Stimulated activated CD4-positive, alpha-beta T cell treated with anti-CD3 and anti-CD28 coated beads, Interleukin-2, amount 100 ng/mL, for 24 hours (primary cell): ENCODE measurements at places on chromosomes 4 and X.

GRCh38 chrX:115493015-115493414, 68.0 kb upstream of the PLS3 start:
- no peak for DNase-seq

DNA sequence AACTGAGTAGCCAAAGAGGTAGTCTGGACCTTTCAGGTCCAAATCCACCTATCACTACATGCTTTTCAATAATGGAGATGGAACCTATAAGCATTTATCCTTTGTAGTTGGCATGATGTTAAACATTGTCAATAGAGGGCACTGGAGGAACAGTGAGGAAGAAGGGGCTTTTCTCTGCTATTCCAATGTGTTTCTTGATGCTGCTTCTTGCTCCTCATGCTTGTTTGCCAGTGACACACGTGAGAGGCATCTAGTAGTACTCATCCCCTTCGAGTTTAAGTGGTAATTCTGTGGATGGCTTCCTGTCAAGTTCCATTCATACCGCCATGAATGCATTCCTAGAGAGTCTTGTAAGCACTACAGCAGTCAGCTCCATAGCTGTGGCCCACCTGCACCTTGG, 84.0 kb downstream of the NAA11 start:
- no peak for DNase-seq

GRCh38 chrX:94752434-94753169, 1078.6 kb downstream of the FAM133A start:
- no peak for DNase-seq

GRCh38 chr4:129883996-129884395, 788.0 kb downstream of the C4orf33 start:
- DNase-seq = no peak

GRCh38 chr4:78569306-78569821, 17.8 kb downstream of the ANXA3 start:
- DNase-seq = no peak

- DNase-seq = no peak
Observed at GRCh38 chrX:130301977-130302376, 33.3 kb upstream of the ZNF280C start.

DNA sequence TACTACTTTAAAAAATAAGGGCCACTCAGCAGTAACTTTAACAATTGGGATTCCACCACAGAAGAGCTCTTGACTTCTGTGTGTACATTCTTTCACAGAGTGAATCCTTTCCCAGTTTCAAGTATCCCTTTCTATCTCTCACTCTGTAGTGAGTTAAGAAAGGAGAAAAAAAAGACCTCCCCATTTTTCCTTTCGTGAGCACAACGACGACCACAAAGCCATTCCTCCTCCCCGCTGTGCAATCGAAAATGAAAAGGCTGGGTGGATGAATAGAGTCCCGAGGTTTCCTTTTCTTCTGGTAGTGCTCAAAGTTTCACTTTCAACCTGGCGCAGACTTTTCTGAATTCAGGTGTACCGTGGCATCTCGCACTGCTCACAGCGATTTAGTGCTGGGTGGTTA, 58.0 kb downstream of the TAB3 start:
- DNase-seq = peak; percentile 33

DNA sequence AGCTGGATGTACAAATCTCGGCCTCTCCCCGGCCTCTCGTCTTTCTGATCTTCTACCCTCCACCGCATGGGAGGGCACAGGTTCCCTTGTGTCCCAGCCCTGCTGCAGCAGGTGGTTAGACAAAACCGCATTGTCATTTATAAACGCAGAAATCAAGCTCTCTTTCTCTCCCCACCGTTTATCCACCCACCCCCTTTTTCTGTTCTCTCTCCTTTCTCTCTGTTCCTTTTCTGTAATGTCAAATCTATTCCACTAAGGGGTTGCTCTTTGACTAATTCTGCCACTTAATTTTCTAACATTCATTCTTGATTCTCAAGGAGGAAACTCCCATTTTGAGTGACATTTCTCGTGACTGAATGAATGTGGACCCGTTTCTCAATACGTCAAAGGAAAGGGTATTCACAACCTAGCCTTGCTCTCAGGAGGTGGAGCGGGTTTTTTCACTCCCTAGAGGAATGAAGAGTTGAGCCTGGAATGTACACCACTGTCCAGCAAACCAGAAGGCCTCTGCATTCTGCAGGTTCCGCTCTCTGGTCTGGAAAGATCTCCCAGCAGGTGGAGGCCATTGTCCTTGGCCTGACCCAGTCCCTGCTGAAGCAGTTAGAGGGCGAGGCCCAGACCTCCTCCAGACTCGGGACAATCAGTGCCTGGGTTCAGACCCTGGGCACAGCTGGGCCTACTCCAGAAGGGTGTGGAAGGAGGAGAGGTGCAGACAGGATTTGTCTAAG, 70.9 kb upstream of the ENPP6 start:
- peak; percentile 49 for DNase-seq

DNA sequence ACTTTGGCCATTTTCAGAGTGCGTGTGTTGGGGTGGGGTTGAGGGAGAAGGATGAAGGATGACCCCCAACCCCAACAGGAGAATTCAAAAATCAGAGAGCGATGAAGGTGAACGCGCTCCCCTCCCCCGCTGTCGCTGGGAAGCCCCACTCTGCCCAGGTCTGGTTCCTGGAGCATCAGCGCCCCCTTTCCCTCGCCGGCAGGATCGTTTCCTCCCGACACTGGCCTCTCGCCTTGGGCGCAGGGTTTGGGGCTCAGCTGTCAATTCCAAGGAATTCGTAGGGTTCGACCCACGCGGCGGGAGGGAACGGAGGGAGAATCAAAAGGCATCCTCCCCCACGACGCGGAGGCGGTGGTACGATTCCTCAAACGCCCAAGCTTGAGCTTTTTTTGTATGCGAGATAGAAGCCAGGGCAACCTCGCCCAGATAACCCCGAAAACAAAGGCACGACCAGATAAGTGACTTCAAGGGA, 1.0 kb upstream of the PDGFRA start:
- peak; percentile 46 for DNase-seq

DNA sequence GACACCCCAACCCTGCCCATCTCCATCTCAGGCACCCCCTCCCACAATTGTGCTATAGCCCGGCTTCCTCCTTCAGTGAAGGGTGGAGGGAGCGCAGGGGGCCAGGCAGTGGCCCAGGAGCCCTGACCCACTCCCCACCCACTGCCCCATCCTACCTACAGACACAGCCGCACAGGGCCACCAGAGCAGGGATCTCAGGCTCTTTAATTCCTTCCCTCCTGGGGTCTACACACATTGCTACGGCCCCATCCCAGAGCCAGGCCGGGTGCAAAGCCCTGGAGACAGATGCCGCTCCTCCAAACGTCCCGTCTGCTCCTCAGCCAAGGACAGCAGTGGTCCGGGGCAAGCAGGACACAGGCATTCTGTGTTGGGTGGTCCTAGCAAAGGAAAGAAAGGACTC, 12.8 kb upstream of the DUSP9 start:
- no peak for DNase-seq

- no peak for DNase-seq
Observed at GRCh38 chr4:84110040-84110439, 389.1 kb downstream of the NKX6-1 start.

GRCh38 chr4:118772767-118773428, 63.0 kb downstream of the SEC24D start:
- no peak for DNase-seq

DNA sequence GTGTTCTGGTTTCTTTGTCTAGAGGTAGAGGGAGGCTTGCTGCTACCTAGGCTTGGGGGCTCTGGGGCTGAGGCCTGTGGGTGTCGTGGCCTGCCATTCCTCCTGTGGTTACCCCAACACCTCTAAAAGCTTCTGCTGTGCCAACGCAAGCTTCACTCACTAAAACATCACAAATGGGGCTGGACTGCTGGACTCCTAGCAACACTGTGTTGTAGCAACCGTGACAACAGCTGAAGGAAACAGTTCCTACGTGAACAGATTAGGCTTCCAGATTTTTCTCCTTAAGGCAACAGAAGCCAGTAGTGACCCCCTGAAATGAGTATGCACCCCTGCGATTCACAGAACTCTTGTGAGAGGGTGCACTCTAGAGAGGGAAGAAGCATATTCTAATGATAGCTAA, 138.3 kb upstream of the TEX13D start:
- no peak for DNase-seq

- no peak for DNase-seq
Observed at GRCh38 chr4:27397886-27398285, 537.2 kb downstream of the STIM2 start.

- no peak for DNase-seq
Observed at GRCh38 chrX:19852014-19853005, 35.1 kb downstream of the SH3KBP1 start.

DNA sequence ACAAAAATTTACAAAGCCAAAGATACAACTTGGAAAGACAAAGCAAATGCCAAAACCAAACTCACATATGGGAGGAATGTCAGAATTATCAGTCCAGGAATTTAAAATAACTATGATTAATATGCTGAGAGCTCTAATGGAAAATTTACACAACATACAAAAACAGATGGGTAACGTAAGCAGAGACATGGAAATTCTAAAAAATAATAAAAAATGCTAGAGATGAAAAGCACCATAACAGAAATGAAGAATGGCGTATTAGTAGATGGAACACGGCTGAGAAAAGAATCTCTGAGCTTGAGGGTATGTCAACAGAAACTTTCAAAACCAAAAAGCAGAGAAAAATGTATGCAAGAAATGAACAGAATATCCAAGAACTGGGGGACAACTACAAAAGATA, 4.1 kb upstream of the MANBA start:
- no peak for DNase-seq

DNA sequence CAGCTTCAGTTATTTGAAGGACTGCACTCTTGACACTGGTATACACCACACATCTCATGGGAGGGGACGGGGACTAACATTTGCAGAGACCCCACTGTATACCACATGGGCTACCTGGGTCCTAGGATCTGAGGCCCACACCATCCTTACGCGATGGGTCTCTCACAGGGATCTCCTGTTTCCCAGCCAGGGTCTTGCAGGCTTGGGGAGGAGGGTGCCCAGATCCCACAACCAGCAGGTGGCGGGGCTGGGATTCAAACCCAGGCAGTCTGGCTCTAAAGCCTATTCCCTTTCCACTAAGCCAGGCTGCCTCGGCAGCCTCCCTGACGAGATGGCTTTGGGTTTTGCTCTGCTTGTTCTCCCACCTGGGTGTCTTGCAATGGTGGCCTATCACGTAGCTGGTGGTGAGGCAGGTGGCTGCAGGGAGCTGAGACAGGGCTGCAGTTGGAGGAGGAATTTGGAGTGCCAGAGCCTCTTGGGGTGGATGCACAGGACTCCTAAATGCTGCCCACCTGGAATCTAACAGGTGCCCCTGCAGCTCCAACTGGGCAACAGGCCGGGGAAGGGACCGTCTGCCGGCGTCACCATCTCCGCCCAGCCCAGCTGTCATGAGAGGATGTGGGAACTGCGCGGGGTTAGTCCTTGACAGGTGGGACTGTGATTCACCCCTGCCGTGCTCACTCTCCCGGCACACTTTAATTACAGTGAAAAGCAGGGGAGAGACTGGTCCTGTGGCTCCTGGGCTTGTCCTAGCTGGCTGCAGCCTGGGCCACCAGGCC, 110.7 kb downstream of the PSAPL1 start:
- no peak for DNase-seq

- no peak for DNase-seq
Observed at GRCh38 chrX:129654652-129655546, at the start of gene APLN. TSS of gene APLN (minus strand) at chrX:129654956. CDS start at chrX:129654630, 326 bp downstream.

- DNase-seq = no peak
Observed at GRCh38 chrX:10022273-10022541, 55.0 kb downstream of the CLDN34 start.

DNA sequence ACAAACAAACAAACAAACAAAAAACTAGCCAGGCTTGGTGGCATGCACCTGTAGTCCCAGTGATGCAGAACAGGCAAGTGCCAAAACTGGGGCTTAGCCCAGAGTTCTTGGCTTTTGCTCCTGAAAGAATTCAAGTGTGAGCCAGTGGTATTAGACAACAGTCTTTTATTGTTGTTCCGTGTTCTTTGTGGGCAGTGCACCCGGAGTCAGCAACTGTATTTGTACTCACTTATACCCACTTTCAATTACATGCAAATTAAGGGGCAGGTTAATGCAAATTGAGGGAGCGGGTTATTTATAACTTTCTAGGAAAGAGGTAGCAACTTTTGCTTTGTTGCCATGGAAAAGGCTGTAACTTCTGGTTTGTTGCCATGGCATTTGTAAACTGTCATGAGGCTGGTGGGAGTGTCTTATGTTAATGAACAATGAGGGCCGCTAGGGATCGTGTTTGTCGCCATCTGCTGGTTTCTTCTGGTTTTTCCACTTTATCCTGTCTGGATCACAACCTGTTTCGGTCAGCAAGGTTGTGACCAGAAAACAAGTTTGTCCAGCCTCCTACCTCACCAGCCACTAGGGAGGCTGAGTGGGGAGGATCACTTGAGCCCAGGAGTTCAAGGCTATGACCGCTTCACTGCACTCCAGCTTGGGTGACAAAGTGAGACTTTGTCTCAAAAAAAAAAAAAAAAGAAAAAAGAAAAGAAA, 88.8 kb upstream of the ESX1 start:
- DNase-seq = peak; percentile 19

GRCh38 chr4:123024710-123025109, 102.3 kb upstream of the NUDT6 start:
- DNase-seq = no peak

DNA sequence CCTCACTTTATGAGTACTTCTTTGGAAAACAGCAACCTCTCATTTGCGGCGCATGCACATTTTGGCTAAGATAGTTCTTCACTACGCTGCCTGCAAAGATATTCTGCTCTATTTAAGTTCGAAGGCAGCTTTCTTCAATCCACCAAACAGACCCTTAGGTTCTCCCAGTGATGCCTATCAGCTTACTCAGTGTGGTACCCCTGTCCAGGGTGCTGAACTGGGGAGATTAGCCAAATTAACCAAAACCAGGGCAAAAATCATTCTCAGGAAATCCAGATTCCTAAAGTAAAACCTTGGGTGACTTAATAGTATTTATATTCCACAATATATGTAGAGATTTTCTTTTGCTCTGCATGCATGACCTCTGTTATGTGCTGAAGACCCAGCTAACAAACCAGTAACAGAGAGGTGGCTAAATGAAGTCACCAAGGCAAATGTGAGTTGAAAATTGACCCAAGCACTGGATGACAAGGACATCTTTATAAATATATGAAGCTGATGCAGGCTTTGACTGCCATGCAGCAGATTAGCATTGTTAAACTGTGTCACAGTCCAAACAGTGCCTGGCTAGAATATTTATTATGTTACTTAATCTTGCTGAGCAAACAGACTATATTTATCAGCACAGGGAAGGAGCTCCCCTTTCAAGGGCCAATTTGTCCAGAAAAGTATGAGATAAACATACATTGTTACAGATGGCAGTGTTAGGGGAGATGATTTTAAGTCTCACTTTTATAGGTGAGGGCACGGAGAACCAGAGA, 418.2 kb downstream of the STIM2 start:
- DNase-seq = no peak

DNA sequence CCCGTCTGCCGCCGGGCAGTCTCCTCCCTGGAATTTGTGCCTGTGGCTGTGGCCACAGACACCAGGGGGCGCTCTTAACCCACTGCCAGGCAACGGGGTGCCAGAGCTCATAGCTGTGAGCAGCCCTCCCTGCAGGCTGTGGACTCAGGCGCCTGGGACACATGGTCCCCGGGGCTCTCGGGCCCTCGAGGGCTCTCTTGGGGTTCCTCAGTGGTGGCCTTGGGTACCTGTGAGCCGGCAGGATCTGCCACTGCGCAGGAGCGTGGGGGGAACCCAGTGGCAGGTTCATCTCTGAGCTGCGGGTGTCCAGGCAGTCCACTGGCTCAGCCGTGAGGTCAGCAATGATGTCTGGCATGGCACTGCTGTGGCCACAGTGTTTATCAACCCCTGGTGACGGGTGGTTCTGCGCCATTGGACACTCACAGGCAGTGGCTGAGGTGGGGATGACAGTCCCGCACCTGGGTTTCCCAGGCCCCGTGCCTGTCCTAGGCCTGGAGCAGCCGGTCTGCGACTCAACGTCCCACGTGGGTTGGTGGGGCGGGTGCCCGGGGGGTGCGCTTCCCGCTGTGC, 37.2 kb downstream of the PCGF3 start:
- peak; percentile 85 for DNase-seq

- no peak for DNase-seq
Observed at GRCh38 chrX:10239611-10240064, 82.9 kb downstream of the CLCN4 start.
